Esophagus squamous epithelium (tissue), 5 donors: ENCODE measurements at places on chromosomes 7 and 10.

DNA sequence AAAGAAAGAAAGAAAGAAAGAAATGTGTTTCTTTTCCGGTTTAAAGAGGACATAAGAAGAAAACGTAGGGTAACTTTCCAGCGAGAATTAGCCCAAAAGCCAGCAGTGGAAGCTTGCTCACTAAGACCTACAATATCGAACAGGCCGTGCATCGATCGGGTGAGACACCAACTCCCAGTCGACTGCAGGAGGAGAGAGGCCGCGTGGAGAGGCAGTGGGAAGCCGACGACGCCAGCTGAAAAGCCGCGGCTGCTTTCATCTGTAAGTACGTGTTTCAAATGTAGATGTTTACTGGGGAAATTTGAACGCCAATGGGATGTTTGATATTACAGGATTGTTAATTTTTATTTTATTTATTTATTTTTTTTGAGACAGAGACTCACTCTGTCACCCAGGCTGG, 28.6 kb upstream of the GIMAP8 start:
- DNase-seq = no peak
- no peak overlapping the region for H3K4me3 ChIP-seq
- H3K27ac ChIP-seq = no peak overlapping the region
- H3K36me3 ChIP-seq = no peaks in the 10 kb centered on the region
- H3K27me3 ChIP-seq = no peaks in the 10 kb centered on the region
- no peaks in the 10 kb centered on the region for H3K4me1 ChIP-seq

GRCh38 chr10:48236199-48236621, 38.3 kb downstream of the FRMPD2 start:
- H3K4me1 ChIP-seq = no peaks in the 10 kb centered on the region
- no peaks in the 10 kb centered on the region for H3K27me3 ChIP-seq
- no peak overlapping the region for H3K27ac ChIP-seq

DNA sequence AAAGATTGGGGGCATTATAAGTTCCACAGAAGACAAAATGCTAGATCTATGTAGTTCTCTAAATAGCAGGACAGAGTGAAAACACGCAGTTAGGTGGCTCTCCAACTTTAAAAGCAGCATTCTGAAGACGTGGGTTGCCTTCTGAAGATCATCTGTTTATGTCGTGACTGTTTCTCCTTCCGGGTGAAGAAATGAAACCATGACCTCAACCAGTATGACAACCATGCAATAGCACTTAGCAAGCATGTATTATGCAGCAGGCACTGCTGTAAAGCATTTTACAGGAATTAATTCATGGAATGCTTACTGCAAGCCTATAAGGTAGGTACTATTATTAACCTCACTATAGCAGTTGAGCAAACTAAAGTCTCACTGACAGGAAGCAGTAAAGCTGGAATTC, 125.2 kb downstream of the SLC25A13 start:
- no peaks in the 10 kb centered on the region for H3K4me1 ChIP-seq
- no peak for DNase-seq
- no peaks in the 10 kb centered on the region for H3K36me3 ChIP-seq

- no peak overlapping the region for H3K27ac ChIP-seq
- no peak overlapping the region for H3K4me3 ChIP-seq
- H3K4me1 ChIP-seq = no peaks in the 10 kb centered on the region
- no peaks in the 10 kb centered on the region for H3K36me3 ChIP-seq
Measured at GRCh38 chr7:152859781-152860191, 100.2 kb downstream of the ACTR3B start.

- no peak overlapping the region for H3K4me3 ChIP-seq
- H3K4me1 ChIP-seq = no peaks in the 10 kb centered on the region
- H3K27ac ChIP-seq = no peak overlapping the region
- H3K36me3 ChIP-seq = no peaks in the 10 kb centered on the region
- no peak for DNase-seq
Measured at GRCh38 chr10:127762925-127763324, 25.9 kb downstream of the FOXI2 start.

- H3K4me1 ChIP-seq = no peaks in the 10 kb centered on the region
- no peak overlapping the region for H3K27ac ChIP-seq
Measured at GRCh38 chr7:102024769-102025391, 207.5 kb downstream of the CUX1 start.

GRCh38 chr10:117075064-117075463, 63.0 kb downstream of the VAX1 start:
- H3K4me3 ChIP-seq = no peak overlapping the region
- no peaks in the 10 kb centered on the region for H3K4me1 ChIP-seq
- H3K27ac ChIP-seq = no peak overlapping the region

- H3K4me3 ChIP-seq = no peak overlapping the region
- H3K27ac ChIP-seq = no peak overlapping the region
- DNase-seq = no peak
- no peaks in the 10 kb centered on the region for H3K4me1 ChIP-seq
Measured at GRCh38 chr10:77682393-77683087, 44.9 kb upstream of the KCNMA1 start.
